BJ (cell line): ENCODE measurements at places on chromosomes 11 and 22.

DNA sequence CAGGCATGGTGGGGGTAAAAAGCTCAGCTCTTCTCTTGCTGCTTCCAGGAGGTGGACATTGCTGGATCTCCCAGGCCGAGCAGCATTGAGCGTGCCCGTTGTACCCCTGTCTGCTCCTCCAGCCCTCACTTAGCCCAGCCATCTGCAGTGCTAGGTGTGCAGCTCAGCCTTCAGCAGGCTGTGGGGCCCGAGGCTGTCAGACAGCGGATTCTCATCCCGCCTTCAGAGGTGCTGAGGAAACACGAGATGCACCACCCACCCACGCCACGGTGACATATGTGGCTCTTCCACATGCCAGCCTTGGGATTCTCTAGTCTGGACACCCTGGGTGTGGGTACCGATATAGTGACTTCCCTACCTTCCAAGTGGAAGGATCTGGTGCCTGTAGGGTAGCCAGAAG lies 48.9 kb upstream of the NECTIN1 start:
- no peak for DNase-seq

GRCh38 chr11:121257289-121257688 lies 35.3 kb upstream of the SC5D start:
- no peak for DNase-seq

DNA sequence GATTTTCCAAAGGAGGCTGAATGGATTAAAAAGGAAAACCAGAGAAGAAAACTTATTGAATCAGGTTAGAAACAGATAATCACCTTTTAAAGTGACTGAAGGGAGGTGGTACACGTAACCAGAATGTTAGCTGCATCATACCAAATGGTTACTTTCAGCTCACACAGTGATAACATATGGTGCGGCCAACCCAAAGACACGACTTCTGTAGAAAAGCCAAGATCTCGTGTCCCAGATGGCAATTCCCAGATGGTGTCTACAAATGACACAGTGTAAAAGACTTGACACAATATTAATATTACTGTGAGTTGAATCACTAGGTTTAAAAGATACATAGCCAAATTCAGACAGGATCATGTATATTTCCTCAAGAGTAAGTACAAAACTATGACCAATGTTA lies 5.2 kb downstream of the PPP2R1B start:
- no peak for DNase-seq

DNA sequence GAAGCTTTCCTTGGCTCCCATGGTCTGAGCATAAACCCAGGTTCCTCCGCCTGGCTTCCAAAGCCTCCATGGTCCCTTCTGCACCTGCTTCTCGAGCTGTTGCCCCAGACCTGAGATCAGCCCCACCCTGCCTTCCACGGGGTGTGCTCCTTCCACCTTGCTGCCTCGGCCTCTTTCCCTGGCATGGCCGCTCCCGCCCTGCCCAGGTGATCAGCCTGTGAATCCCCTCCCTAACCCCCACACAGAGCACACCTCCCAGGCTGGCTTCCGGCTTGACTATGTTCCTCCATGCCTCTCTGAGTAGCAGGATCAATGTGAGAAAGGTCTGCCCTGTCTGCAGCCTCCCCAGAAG lies 2.7 kb upstream of the PPP6R3 start:
- DNase-seq: no peak

DNA sequence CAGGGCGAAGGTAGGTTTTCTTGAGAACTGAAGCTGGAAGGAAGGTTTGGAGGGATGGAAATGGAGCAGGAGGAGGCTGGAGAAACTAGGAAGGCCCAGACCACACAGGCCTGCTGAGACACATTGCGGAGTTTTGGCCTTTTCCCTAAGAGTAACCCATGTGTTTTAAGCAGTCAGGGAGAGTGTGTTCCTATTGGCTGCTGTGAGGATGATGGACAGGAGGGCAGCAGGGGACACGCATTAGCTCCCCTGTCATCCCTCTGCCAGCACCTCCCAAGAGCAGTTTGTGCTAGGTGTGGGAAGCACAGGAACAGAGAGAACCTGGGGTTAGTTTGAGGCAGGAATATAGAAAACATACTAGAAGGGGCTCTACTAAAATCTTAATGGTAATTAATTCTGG lies 842.1 kb downstream of the TBC1D22A start:
- DNase-seq: no peak

DNA sequence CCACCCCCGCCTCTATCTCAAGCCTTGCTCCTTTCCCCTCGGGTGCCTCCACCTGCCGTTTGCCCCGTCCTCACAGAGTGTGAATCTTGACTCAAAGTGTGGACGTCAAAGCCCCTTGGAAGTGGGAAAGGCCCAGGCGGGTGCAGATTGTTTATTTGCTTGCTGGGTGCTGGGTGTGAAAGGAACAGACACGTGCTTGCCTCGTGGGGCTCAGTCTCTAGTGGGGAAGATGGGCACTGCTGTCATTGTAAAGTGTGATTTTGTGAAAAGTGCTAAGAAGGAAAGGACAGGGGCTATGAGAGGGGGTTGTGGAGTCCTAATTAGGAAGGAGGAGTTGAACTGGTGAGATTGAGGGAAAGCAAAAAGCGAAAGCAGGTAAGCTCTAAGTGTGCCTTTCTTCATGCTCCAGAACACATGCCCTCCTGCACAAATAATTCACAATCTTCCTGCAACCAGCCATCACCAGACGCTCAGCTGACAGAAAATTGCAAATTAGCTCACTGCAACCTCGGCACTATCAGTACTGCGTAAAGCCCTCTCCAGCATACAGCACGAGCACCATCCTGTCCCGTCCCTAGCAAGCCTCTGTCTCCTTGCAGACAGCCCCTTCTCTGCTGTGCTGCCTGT lies 9.7 kb upstream of the GCAT start:
- no peak for DNase-seq

DNA sequence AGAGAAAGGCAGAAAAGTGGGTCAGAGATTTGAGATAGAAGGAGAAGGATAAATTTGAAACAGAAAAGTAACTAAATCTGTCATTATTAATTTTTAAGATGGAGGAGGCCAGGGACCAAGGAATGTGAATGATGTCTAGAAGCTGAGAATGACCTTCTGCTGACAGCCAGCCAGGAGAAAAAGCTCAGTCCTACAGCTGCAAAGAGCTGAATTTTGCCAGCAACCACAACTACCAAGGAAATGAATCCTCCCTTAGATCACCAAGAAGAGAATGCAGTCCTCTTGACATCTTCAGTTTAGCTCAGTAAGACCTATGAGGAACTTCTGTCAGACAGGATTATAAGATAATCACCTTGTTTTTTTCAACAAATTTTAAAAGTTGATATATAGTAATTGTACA lies 538.2 kb downstream of the LRRC4C start:
- DNase-seq: no peak

DNA sequence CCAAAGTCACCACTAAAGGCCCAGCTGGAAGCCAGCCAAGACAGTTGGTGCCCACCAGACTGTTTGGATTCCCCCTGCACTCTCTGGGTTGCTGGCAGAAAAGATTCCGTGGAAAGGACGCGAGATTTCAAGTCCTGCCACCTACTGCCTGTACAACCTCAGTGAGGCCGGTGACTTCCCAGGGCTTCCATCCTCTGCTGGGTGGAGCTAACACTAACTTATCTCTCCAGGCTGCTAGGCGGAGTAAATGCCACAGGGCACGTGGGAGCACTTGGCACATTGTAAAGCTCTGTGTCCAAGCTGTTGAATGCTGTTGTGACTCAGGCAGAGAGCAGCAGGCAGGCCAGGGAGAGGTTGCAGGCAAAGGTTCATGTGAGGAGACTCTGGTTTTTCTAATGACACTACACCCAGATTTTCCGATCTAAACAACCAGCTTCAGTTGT lies 50.9 kb upstream of the CDON start:
- peak; percentile 95 for DNase-seq

GRCh38 chr11:103364687-103365086 lies 255.5 kb downstream of the DYNC2H1 start:
- DNase-seq: no peak

- no peak for DNase-seq
These were observed 15.5 kb downstream of the RAB30 start for GRCh38 chr11:83056204-83056603.

DNA sequence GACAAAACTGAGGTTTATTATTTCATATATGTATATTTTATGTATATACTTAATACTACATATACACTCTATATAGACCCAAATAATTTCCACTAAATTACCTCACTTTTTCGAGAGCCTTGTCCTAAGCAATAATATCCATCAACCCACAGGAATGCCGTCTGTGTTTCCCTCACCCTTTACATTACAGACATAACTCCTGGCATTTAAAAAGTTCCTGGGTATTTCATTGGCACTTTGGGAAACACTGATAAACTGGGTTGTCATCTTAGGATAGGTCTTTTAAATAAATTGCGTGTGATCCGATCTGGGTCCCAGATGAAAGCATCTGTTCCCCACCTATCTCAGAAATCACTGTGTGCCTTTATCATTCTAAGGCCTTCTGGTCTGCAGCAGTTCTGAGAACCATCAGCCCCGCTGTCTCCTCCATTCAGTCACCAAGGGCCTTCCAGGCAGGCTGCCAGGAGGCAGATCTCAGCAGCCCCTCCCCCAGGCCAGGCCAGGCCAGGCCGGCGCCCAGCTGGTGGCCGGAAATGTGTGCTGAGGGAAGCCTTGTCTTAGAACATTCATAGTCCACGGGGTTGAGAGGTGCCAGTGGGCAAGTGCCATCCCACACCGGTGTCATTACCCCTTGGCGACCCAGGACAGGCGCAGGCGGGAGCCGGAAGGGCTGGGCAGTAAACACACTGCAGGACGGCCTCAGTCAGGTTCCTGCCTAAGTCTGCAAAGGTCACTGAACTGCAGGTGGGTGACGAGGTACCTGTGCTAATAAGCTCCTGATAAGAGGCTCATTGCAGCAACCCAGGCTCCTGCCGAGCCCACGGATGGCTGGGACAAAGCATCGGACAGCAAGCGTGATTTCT lies 3.3 kb downstream of the FGF19 start:
- DNase-seq: no peak

- no peak for DNase-seq
These were observed 61.4 kb downstream of the LIF start for GRCh38 chr22:30185129-30185528.

GRCh38 chr11:33634291-33634834 lies 66.3 kb downstream of the C11orf91 start:
- DNase-seq: no peak

GRCh38 chr11:126163074-126163700 lies 48.3 kb downstream of the RPUSD4 start:
- peak; percentile 91 for DNase-seq

GRCh38 chr11:102312667-102313066 lies 4.6 kb upstream of the BIRC3 start:
- DNase-seq: no peak

- no peak for DNase-seq
These were observed 159.7 kb downstream of the DBX1 start for GRCh38 chr11:20000351-20001134.

- no peak for DNase-seq
These were observed 17.8 kb downstream of the POU2AF1 start for GRCh38 chr11:111361052-111361801.

DNA sequence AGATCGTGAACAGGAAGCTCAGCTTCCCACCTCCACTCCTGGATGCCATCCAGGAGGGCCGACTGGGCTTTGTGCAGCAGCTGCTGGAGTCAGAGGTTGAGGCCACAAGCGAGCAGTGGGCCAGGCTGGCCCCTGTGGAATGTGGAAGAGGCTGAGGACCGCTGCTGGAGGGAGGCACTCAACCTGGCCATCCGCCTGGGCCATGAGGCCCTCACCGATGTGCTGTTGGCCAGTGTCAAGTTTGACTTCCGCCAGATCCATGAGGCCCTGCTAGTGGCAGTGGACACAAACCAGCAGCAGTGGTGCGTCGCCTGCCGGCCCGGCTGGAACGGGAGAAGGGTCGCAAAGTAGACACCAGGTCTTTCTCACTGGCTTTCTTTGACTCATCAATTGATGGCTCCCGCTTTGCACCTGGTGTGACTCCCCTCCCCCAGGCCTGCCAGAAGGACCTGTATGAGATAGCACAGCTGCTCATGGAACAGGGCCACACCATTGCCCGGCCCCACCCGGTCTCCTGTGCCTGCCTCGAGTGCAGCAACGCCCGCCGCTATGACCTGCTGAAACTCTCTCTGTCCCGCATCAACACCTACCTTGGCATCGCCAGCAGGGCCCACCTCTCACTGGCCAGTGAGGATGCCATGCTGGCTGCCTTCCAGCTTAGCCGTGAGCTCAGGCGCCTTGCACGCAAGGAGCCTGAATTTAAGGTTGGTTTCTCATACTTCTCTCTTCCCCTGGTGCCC lies 24.9 kb downstream of the ART5 start:
- no peak for DNase-seq

DNA sequence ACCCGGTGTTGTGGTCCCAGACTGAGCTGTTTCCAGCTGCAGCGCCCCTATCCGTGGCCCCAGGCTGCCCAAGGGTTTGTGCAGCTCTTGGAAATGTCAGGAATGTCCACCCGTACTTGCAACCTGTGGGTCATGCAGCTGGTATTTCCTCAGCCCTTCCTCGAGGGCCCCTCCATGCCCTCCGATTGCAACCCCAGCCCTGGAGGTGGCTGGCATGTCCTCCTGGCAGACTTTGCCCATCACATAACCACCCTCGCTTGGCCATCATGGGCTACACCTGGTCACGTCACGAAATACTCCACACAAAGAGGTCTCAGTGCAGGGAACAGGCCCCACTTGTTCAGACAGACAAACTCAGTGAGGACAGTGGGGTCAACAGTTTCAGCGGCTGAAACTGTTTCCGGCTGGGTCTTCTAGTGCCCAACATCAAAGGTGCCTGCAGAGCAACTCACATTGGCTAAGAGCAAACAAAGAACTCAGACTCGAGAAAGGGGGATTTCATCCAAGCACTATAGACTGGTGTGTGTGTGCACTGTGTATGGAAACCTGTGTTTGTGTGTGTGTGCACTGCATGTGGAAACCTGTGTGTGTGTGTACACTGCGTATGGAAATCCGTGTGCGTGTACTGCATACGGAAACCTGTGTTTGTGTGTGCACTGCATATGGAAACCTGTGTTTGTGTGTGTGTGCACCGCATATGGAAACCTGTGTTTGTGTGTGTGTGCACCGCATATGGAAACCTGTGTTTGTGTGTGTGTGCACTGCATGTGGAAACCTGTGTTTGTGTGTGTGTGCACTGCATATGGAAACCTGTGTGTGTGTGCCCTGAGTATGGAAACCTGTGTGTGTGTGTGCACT lies 72.8 kb upstream of the CCND1 start:
- no peak for DNase-seq

- no peak for DNase-seq
These were observed 6.4 kb downstream of the BATF2 start for GRCh38 chr11:64990222-64990923.

DNA sequence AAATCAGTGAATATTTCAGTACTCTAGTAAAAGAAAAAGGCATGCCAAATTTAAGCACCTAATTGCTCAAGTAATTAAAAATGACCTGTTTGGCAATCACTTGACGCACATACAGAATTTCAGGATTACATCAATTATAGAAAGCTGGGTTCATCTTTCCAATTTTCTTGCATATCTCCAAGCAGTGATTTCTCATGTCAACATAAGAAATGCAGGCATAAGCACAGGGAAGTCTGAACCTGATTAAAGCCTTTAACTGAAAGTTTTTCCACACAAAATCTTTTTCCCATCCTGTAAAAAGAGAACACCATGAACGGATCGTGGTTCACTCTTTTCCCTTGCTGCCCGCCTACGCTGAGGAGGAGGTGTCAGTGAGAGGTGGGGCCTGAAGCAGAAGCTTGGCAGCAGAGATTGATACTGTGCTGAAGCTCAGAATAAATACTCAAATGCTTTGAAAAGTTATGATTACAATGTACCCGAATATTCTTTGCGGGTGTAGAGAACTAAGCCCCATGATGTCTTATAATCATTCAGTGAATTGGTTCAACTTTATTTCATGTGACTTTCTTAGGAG lies 704.1 kb upstream of the CCDC90B start:
- DNase-seq: no peak
